BE2C (cell line): ENCODE measurements at places on chromosomes 7 and 10.

GRCh38 chr7:71419546-71420337, 287.8 kb downstream of the GALNT17 start:
- DNase-seq, result no peak

- DNase-seq, result no peak
These were observed 125.8 kb downstream of the CACNA2D1 start for GRCh38 chr7:82317760-82318159.

- no peak for DNase-seq
These were observed 136.1 kb downstream of the ICA1 start for GRCh38 chr7:8125680-8126444.

DNA sequence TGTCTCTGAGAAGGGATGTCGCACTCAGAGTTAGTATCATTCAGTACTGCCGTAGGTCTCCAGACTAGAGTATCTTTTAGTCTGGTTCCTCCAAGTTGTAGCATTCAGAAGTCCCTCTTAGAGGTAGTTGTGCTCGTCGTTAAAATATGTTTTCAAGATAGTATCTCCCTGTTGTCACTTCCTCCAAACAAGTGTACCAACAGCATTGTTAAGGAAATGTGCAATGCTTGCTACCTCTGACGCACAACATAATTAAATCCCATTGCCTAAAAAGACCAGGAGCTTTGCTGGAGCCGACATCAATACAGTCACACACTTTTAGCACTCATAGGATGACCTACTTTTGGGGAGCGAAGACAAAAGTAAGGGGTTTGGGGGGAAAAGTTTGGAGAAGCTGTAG, 80.0 kb upstream of the STK17A start:
- no peak for DNase-seq

DNA sequence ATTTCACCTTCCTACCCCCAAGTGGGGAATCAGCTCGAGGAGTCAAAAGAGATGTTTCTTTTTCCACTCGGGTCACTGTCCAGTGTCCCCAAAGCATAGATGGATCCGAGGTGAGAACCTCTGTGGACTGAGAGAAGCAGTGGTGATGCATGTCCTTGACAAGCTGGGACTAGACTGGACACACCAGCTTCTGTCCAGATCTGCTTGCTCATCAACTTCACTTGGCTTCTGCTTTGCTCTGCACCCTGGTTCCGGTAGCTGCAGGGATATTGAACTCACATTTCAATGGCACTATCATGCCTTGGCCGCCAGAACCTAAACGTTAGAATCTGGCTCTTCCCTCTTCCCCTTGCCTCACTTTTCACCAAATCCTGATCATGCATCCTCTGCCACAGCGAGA, 50.3 kb upstream of the CXCL12 start:
- DNase-seq, result no peak

DNA sequence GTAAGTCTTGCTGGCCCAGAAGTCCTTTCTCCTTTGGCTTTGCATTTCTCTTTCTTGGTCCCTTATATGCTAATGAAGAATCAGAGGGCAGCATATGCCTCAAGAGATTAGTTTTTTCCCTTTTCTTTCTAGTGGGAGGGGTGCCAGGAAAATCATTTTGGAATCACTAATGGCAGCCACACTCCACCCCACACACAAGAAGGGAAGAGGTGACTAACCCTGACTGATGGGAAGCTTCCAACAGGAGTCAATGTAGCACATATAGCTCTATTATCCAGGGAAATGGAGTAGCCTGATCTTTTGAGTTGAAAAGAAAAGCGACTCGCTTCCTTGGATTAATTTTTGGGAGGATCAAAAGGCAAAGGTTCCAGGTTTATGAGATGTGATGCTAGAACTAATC, 225.3 kb downstream of the KIF20B start:
- no peak for DNase-seq

GRCh38 chr10:62424026-62424425, 49.9 kb downstream of the ZNF365 start:
- DNase-seq, result no peak

DNA sequence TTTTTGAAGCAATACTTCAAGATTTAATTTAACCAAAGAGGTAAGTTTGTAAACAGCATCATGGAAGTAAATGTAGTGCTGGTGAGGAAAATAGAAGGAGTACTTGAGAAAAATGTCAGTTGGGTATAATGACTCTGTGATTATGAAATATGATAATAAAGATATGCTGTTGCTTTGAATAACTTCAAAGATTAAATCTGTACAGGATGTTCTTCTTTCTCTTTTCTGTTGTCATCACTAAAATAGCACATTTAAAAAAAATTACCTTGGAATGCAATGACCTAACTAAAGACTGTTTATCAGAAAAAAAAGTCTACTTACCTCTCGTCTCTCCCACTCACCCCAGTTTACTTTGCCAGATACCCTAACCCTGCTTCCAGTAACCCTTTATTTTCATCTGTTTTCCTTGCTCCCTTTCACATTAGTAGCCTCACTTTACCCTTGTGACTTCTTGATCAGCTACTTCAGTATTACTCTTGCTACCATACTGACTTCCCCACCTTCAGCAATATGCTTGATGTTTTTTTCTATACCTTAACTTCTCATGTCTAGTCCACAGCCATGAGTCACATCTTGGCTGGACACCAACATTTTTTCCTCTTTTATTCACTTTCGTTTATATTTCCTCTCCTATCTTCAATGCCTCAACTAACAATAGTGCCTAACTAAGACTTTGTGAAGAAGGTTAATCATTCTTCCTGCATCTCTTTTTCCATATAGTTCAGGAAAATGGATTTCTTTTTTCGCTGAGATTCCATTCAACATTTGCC, 29.7 kb upstream of the TAS2R16 start:
- DNase-seq, result no peak
